ENCODE measurements at places on chromosomes 3 and 15.

GRCh38 chr15:88489321-88489720 lies 21.8 kb downstream of the MRPS11 start:
- DNase-seq: no peak

- no peak for DNase-seq
These were observed 35.2 kb downstream of the EFCAB12 start for GRCh38 chr3:129393271-129393670.

DNA sequence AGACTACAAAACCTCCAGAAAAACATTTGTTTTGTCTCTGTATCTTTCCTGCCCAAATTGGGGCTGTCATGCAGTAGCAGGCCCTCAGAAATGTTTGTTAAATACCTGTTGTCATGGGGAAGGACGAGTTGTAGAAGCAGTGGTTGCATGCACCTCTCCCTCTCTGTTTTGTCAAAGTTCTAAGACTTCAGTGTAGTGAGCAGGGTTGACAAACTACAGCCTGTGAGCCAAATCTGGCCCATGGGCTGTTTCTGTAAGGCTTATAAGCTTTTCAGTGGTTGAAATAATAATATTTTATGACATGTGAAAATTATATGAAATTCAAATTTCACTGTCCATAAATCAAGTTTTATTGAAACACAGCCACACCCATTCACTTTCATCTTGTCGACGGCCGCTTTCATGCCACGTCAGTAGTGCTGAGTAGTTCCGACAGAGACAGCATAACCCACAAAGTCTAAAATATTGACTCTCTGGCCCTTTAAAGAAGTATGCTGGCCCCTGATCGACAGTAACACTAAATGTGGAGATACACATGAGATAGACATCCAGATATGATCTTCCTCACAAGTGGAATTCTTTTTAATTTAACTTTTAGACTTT lies 102.9 kb downstream of the PDZRN3 start:
- no peak for DNase-seq

DNA sequence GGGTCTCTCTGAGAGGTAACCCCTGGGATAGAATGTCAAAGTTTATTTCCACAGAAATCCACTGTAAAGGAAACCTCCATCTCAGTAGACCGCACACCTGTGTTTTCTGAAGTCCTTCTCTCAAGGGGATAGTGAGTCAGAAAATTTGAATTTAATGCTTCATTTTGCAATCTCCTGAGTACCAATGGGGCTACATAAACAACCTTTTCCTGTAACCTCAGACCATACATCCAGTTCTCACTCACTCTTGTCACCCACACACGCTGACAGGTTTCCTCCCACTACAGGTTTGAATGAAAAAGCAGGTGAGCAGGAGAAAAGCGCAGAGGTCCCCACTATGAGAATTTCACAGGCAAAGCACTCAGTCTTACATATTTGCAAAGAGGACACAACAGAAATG lies 165.3 kb upstream of the MCTP2 start:
- no peak for DNase-seq

DNA sequence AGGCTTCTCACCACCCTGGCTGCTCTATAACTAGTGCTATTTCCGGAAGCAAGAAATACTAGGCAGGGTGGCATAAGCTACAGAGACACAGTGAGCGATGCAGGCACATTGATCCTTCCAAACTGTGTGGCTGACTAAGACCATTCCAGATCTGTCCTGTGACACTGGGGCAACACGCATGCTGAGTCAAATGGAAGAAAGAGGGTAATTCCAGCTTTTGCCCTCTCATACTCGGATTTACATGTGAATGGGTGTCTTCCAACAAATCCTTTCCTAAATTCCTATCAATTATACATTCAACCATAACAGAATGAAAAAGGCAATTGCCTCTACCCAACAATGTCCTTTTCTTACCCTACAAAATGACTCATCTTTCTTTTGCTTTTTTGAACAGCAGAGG lies 5.1 kb downstream of the FSIP1 start:
- DNase-seq: no peak

DNA sequence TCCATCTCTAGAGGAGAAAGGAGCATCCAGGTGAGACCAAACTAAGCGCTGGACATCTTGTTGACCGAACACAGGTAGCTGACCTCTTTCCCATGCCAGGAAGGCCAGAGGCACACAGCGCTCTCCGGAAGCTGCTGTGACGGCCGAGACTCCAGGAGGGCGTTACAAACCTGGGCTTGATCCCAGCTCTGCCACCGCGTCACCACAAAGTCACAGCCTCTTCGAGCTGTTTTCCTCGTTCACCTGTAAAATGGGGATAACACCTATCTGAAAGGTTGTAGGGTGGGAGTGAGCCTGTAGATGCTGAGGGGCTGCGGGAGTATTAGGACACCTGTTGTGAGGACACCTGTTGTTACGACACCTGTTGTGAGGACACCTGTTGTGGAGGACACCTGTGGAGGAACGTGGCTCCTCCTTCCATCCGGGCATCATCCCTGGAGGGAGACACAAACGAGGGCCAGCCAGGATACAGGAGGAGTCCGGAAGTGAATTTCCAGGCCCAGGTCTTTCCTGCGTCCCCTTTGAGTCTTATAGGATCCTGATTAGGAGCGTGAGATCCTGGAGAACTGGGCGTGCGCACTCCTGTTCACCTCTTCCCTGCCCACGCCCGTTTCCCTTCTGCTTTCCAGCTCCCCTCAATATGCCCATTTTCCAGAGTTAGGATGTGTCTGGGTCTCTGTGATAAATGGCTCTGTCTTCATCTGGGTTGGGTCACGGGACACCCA lies 2.3 kb upstream of the MUC4 start:
- DNase-seq: no peak

DNA sequence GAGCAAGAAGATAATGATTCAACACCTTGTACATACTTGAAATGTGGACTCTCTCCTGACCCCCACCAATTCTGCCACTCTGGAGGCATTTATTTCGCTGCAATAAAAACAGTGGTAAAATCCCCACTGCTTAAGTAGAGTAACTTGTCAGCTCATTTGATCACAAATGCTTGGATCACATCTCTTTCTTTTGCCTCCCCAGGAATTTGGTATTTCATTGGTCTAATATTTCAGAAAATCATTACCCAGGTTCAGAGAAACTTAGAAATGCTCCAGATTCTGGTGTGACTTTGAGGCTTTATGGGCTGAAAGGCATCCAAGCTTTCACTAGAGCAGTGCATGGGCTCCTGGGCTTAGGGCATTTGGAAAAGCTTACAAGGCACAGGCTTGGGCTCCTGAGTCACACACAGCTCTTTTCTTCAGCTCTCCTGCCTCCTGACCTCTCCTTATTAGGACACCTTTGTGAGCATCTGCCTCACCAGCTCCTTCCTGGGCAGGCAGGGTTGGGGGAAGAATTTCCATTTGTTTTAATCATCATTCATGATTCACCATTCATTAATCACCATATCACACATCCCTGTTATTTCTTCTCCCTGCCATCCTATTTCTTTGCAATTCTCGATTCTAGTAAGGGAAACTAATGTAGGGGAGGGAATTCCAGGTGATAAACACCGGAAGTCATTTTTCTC lies 22.5 kb downstream of the CDCP1 start:
- DNase-seq: no peak

- DNase-seq: no peak
These were observed 17.9 kb downstream of the NR2F2 start for GRCh38 chr15:96348112-96349027.

- DNase-seq: no peak
These were observed 219.3 kb upstream of the COL8A1 start for GRCh38 chr3:99419116-99419515.

GRCh38 chr15:91282486-91282885 lies 182.4 kb downstream of the SV2B start:
- DNase-seq: no peak

DNA sequence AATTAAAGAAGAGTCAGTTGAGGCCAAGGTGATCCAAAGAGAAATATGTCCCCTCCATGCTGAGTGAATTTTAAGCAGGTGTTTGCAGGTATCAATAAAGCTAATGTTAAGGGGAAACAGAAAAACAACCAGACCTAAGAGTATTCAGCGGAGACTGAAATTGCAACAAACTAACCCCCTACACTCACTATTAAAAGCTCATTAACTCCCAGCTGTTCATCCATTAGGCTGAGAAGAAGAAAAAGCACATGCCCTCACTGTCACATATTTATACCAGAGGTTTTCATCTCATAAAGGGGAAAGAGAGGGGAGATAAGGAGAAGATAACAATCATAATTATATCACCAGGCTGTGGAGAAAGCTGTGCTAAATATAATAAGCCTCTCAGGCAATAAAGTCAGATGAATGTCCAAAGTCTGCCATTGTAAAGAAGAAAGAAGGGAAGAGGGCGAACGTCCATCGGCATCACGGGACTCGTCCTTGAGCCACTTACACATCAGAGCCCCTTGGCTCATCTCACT lies 145.2 kb downstream of the TAFA4 start:
- no peak for DNase-seq

- DNase-seq: no peak
These were observed 43.2 kb upstream of the FAM107A start for GRCh38 chr3:58620421-58620820.

DNA sequence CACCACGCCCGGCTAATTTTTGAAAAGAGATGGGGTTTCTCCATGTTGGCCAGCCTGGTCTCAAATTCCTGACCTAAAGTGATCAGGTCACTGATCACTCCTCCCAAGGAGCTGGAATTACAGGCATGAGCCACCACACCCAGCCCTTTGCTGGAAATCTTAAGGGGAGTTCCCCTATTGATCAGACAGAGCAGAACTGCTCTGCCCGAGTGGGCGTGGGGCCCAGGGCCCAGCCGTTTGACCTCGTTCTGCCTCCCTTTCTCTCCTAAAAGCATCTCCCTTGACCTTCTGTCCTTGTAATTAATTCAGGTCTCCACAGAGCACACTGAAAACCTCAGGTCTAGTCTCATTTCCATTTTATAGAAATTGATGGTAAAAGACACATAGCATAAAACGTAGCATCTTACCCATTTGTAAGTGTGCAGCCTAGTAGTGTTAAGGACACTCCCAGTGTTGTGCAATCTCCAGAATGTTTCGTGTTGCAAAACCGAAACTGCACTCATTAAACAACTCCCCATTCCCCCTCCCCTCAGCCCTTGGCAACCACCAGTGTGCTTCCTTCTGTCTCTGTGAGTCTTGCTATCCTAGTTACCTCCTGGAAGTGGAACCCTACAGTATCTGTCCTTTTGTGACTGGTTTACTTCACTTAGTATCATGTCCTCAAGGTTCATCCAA lies 89.3 kb downstream of the SLCO3A1 start:
- no peak for DNase-seq

DNA sequence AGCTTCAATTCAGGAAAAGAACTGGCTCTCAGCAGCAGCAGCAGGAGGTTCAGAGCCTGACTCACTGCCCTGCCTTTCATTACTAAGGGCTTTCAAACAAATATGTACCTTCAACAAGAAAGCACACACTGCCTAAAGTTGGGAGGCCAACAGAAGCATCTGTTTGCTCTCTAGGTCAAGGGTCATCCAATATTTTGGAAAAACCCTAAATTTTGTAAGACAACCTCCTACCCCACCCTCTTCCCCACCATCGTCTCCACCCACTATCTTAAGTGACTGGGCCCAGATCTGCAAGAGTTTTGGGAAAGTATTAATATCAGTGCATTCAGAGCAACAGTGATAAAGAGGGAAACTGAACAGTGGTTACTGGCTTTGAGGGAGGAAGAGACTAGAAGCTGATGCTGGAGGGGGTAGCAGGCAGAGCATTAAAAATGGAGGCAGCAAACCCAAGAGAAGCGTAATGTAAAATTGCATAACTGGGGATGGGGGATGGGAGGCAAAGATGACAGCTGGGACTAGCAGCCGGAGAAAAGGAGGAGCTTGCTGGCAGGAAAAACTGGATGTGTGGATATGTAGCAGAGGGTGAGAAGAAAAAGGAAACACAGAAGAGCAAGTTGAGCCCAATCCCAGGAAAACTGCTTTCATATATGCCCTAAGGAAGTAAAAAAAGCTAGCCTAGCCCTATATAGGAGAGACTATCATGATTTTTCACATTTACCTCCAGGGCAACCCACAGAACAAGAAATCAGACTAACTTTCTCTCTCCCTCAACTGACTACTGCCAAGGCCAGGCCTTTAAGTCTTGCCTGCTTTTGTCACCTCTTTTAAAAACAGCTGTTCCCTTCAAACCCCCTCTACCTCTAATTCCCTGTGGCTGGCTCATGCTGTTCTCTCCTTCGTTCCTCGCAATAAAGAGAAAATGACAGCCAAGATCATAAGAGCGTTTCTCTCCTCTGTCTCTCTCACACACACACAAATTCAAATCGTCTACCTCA lies 31.4 kb downstream of the NPTN start:
- no peak for DNase-seq

DNA sequence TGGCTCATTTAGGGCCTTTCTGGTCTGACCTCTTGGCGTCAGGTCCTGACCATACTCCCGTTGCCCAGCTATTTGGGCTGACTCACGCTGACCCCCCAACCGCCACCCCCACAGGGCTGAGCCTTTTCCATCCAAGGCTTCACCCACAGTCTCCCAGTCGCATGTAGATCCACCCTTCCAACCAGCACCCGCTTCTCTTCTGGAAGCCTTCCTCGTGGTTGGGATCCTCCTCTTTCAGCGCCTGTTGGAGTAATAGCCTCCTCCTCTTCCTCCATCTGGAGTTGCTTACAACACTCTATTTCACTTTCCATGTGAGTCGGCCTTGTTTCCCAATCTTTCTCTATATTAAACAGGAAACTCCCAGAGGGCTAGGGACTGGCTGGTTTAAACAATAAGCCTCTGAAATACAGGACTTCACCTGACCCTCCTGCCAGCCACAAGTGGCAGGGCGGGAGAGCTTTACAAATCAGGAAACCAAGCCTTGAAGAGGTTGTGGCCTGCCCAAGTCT lies 2.1 kb upstream of the ALAS1 start:
- DNase-seq: no peak

- no peak for DNase-seq
These were observed 26.7 kb downstream of the SIAH2 start for GRCh38 chr3:150736316-150736719.

- no peak for DNase-seq
These were observed 113.2 kb upstream of the IQSEC1 start for GRCh38 chr3:13186435-13186815.

GRCh38 chr15:52787123-52787503 lies 3.0 kb downstream of the ONECUT1 start:
- no peak for DNase-seq
